ENCODE measurements at places on chromosomes 1 and 21.
A peak's percentile ranks its signal among the peaks of the same experiment; 100 is the strongest.

DNA sequence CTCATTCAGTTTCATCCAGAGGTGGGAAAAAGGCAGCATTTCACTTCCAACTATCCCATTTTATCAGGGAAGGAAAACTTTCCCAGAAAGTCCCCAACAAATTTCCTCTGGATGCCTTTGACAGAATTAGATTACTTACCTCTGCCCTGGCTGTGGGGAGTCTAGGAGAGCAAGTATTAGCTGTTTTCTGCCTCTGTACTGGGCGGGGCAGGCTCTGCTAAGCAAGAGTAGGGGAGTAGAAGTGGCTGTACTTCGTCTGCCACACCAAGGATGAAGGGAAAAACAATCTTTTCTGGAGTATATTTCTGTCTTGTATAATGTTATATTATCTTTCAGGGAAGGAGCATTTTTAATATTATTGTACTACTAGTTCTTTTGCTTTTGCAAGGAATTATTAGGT is 78.5 kb downstream of the FNBP1L start:
- no peaks in the 10 kb centered on the region for H3K4me1 ChIP-seq
- DNase-seq = no peak
- peaks cover 71% of the 10 kb centered on the region for H3K27me3 ChIP-seq

DNA sequence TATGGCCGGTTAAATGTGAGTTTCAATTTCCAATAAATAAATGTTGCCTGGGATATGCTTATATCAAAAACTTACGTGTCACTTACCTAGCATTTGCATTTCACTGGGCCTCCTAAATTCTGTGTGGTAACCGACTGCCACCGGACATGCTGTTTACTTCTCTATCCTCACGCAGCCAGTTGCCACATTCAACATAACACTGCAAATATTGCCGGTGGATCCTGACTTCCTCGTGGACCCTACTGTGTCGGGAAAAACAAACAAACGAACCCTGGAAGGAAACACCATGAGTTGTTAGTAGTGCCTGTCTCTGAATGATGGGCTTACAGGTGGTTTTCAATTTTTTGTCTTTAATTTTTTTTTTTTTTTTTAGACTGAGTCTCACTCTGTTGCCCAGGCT is 54.1 kb downstream of the RIPK4 start:
- no peaks in the 10 kb centered on the region for H3K36me3 ChIP-seq
- H3K27ac ChIP-seq = no peak overlapping the region
- no peaks in the 10 kb centered on the region for H3K4me1 ChIP-seq
- no peak for DNase-seq
- H3K4me3 ChIP-seq = no peak overlapping the region

- H3K27ac ChIP-seq = peak within 1 kb of the TSS; percentile 71
- H3K4me3 ChIP-seq = peak within 1 kb of the TSS; percentile 75
- DNase-seq = no peak
- peaks cover 1% of the 10 kb centered on the region for H3K36me3 ChIP-seq
These were observed at the start of the genes PLA2G2C and UBXN10 for GRCh38 chr1:20185834-20186782. Gene PLA2G2C, minus strand, starts transcription at chr1:20186518. Its CDS starts 9,155 bp downstream, at chr1:20177363. Gene UBXN10, plus strand, starts transcription at chr1:20186096. Its CDS starts 4,466 bp downstream, at chr1:20190562.

GRCh38 chr1:68409426-68409825 is 40.3 kb downstream of the RPE65 start:
- H3K4me3 ChIP-seq = no peak overlapping the region
- H3K27ac ChIP-seq = no peak overlapping the region
- H3K4me1 ChIP-seq = no peaks in the 10 kb centered on the region
- DNase-seq = no peak

DNA sequence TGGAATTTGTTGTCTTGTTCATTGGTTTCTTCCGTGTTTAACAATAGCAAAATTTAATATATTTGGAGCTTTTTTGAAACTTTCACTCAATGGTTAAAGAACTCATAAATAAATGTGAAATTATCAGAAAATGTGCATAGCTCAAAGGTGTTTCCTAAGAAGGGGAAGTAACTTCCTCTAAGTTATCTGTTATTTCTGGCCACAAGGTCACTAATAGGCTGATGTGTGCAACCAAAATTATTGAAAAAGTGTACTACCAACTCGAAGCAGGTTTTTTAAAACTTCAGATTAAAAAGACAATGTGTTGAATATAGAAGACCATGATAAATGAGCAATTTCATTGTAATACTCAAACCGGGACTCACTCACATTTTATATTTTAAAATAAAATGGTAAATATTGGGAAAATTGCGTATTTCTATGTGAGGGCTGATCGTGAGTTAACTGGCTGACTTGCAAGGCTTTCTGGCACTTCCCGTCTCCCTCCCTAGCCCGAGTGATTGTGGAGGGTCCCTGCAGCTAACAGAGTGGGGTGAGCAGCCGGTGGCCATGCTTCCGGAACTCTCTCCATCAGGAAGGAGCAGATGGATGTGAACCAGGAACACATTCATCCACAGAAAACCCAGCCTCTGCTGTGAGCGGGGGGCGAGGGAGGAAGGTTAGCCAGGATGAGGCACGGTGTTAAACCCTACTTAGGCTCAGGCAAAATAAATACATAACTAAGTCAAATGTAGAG is 96.9 kb downstream of the ERG start:
- no peak overlapping the region for H3K4me3 ChIP-seq
- no peaks in the 10 kb centered on the region for H3K36me3 ChIP-seq
- DNase-seq = no peak
- H3K27me3 ChIP-seq = peaks cover 26% of the 10 kb centered on the region
- H3K27ac ChIP-seq = no peak overlapping the region

DNA sequence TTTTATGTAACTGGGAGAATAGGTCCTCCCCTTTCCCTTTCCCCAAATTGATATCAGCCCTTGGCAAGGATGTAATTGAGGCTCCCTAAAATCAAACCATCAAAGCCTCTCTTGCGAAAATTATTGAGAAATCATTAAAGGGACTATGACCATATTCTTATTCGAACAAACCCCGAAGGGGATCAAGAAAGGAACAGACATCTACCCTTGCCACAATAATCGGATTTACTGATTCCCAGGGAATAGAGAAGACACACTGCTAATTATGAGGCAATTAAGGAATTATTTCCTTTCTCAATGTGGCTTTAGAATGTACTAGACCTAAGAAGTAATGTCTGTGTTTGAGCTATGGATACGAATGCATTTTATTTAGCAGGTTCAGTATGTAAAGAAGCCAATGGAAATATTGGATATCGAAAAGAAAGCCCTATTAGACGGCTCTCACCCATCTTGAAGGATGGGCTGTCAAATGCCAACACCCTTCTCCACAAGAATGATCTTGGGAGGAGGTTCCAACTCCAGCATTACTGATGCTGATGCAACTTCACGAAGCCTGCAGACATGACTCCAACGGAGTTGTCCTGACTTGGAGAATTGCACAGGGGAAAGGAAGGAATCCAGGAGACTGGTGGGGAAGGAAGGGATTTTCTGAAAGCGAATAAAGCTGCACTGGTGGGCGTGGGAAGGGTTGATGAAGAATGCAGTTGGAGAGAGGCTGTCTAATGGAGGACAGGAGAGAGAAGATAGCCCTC is 11.6 kb upstream of the PTPRF start:
- no peak overlapping the region for H3K27ac ChIP-seq
- no peak overlapping the region for H3K4me3 ChIP-seq
- no peak for DNase-seq
- H3K4me1 ChIP-seq = no peaks in the 10 kb centered on the region

GRCh38 chr1:11594222-11594621 is 60.0 kb downstream of the FBXO2 start:
- DNase-seq = no peak
- no peaks in the 10 kb centered on the region for H3K4me1 ChIP-seq
- H3K4me3 ChIP-seq = no peak overlapping the region
- H3K27me3 ChIP-seq = peaks cover 76% of the 10 kb centered on the region

DNA sequence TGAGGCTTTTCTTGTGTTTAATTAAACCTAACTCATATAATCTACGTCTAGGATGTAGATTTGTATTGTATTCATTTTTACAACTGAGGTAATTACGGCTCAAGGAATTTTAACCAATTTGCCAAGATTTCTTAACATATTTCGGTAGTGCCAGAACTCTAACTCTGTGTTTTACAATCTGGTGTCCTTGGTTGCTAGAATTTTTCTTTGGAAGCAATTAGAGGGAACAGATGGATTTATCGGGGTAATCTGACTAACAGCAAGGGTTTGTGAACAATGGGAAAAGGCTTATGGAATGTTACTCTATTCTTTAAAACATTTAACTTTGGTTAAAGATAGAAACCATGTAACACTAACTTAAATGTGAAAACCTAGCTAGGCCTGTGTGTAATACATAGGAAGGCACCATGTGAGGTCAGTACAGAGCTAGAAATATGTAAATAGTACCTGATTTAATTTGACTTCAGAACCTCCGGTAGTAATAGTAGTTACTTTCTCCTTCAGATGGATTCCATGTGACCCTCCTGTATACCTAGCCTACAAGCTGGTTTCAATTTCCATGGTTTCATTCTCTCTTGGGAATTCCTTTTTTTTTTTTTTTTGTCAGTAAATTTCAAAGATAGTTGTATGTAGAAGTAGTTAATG is 1.2 kb downstream of the MTF2 start:
- H3K4me1 ChIP-seq = peaks cover 47% of the 10 kb centered on the region
- H3K27me3 ChIP-seq = no peaks in the 10 kb centered on the region
- H3K4me3 ChIP-seq = peak overlapping the region; percentile 95
- DNase-seq = no peak

DNA sequence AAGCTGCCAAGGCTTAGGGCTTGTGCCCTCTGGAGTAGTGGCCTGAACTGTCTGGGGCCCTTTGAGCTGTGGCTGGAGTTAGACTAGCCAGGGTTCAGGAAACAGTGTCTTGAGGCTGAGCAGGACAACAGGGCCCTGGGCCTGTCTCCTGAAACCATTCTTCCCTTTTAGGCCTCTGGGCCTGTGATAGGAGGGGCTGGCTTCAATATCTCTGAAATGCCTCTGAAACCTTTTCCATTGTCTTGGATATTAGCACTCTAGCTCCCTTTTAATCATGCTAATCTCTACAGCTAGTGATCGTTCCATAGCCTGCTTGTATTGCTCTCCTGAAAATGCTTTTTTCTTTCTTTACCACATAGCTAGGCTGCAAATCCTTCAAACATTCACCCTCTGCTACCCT is 135.3 kb downstream of the ADGRL4 start:
- no peak overlapping the region for H3K4me3 ChIP-seq
- H3K27me3 ChIP-seq = no peaks in the 10 kb centered on the region
- H3K36me3 ChIP-seq = peaks cover 2% of the 10 kb centered on the region
- no peak for DNase-seq

GRCh38 chr1:230866171-230867070 is 1.9 kb downstream of the C1orf198 start:
- H3K27me3 ChIP-seq = peaks cover 15% of the 10 kb centered on the region
- no peak overlapping the region for H3K27ac ChIP-seq
- H3K36me3 ChIP-seq = peaks cover 5% of the 10 kb centered on the region
- H3K4me3 ChIP-seq = peak overlapping the region; percentile 83
- no peak for DNase-seq
- H3K4me1 ChIP-seq = peaks cover 23% of the 10 kb centered on the region

DNA sequence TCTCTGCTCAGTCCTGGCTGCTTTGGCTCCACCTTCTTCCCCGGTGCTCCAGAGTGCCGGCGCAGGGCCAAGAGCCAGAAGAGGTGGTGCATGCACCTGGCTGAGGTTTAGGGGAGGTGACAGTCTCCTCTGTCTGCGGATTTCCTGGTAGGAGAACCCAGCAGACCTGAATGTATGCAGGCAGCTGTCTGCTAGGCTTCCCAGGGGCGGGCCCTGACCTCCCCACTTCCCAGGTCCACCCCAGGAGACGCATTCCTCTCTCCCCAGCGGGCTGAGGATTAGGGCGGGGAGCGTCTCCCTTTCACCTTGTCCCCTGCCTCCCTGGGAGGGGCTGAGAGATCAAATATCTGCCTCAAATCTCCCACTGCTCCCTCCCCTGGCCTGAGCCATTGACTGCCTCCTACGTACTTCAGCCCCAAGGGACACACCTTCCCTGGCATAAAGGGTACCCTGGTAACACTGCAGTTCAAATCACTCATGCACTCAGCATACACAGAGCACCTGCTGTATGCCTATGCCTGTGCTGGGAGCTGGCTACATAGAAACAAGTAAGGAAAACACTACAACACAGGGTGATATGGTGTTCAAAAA is 27.5 kb downstream of the DMBX1 start:
- no peak overlapping the region for H3K27ac ChIP-seq
- H3K4me1 ChIP-seq = peaks cover 9% of the 10 kb centered on the region
- H3K4me3 ChIP-seq = no peak overlapping the region
- DNase-seq = no peak

GRCh38 chr1:206702803-206703202 is 18.1 kb downstream of the MAPKAPK2 start:
- H3K27me3 ChIP-seq = no peaks in the 10 kb centered on the region
- peak overlapping the region; percentile 53 for H3K4me3 ChIP-seq
- peak overlapping the region; percentile 85 for H3K27ac ChIP-seq

All from central memory CD8-positive, alpha-beta T cell (primary cell).